Psoas muscle (tissue), 8 donors: ENCODE measurements at places on chromosomes 16 and 17. TPM values are rescaled to one million over a fixed set of nuclear protein-coding genes. Genes with fewer than 3 reads are reported as not detected.

PSMD3 gene
- total RNA-seq, result 219 TPM

TMEM220 gene
- total RNA-seq, result 8.4 TPM

OR3A3 gene
- total RNA-seq, result not detected

DNA sequence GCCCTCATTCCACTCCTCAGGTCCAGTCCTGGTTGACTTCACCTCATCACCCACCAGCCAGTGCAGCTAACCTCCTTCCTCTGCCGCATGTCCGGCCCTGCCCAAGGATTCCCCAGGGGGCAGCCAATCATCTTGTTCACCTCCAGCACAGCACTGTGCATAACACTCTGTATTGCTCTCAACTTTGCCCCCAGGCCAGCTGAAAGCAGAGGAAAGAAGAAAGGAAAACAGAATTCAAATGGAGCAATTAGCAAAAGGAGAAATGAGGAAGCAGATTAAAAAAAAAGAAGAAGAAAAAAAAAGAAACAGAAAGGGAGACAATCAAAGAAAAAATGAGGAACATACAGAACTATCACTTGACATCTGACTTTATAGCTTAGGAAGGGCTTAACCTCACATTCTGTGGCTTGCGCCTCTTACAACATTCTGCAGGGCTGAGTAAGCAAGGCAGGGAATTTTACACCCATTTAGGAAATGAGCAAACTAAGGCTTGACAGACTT, 26.1 kb downstream of the GAS7 start:
- DNase-seq, result no peak

DNA sequence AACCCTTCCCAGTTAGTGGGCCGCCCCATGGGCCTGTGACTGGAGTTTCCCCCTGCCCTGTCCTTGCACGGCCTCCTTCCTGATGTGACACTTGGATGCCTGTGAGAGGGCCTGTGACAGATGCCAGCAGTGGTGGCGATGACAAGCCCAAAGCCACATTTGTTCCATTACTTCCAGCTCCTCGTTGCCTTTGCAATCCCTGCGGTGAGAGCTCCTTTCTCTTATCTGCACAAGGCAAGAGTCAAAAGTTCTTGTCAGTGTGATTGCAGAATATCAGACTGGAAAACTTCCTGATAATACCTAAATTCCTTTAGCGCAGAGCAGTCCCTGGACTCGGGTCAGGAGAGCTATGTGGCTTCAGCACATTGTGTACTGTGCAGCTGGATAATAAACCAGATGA, 54.4 kb upstream of the ARHGAP44 start:
- DNase-seq, result peak; percentile 17

DNA sequence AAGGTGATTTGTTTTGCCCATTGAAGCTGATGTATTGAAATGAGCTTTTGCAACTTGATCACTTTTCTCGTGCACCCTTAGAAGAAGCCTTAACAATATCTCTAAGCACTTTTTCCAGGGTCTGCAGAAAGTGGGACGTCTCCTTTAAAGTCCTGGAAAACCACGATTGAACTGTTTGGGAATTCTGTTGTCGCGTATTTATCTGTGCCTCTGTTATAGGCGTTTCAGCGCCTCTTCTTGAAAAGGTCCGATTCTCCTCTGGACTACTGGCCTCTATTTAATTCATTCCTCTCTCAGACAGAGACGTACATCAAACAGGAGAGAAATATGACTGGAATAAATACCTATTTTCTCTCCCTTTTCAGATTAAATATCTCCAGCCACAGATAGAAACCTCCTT, 262.4 kb upstream of the PSMD7 start:
- DNase-seq, result no peak

SLC25A19 gene
- total RNA-seq, result 18.7 TPM

FAM171A2 gene
- total RNA-seq, result 0.11 TPM

- no peak for DNase-seq
Observed at GRCh38 chr17:17349724-17350106, 46.5 kb downstream of the NT5M start.

FBXO39 gene
- total RNA-seq, result not detected

GRCh38 chr17:80749611-80750010, 205.0 kb downstream of the RPTOR start:
- DNase-seq, result no peak

HMOX2 gene
- total RNA-seq, result 23.3 TPM

- peak; percentile 67 for DNase-seq
Observed at GRCh38 chr17:62653002-62653825, 25.7 kb downstream of the MRC2 start.

LGALS9B gene
- total RNA-seq, result not detected

DNA sequence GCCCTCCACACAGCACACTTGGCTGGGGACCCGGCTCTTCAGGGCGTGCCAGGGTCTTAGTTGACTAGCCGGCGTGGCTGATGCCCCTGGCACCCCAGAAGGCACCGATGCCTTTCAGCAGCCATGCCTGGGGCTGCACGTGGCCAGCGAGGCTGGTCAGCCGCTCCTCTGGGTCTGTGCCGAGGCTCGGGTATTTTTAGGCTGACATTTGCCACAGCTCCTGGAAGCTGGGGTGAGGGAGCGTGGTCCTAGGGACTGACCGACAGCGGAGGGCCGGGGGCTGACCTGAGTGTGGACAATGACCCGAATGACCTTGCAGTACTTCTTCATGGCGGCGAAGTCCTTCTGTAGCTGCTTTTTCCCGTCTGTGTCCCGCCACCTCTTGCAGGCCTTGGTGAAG, 3.9 kb downstream of the RPL3L start:
- peak; percentile 62 for DNase-seq

DNA sequence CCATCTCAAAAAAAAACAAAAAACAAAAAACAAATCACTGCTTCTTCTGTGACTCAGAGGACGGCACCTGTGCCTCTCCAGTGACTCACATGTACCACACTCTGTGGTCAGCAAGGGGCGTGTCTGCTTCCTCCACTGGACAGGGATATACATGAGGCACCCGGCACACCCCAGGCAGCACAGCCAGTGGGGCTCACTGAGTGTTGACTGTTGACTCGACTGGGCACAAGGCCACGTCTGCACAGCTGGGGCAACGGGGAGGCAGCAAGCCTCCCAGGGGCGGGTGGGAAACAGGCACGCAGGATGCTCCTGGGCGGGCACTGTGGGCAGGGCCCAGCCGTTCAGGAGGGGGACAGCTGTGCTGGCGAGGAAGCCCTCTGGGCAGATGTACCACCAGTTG, 64.1 kb downstream of the TIMM22 start:
- peak; percentile 91 for DNase-seq

- no peak for DNase-seq
Observed at GRCh38 chr17:50106393-50107131, 11.4 kb downstream of the PDK2 start.

DNA sequence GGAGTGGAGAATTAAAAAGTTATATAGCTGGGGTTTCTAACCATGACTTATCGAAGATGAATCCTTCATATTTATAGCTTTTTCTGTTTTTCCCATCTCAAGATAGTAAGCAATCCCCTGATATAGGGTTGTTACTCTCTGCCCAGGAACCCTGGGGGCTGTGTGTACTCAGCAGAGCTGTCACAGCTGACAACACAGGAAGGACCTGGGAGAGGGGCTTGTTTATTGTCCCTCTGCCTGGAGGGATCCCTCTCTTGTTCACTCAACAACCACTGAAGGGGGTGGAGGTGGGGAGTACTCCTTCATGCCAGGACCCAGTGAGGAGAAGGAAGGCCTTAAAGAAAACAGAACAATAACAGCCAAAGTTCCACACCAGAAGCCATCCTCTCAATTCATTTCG, 19.8 kb downstream of the ASIC2 start:
- DNase-seq, result no peak

MGRN1 gene
- 63.1 TPM for total RNA-seq

DNA sequence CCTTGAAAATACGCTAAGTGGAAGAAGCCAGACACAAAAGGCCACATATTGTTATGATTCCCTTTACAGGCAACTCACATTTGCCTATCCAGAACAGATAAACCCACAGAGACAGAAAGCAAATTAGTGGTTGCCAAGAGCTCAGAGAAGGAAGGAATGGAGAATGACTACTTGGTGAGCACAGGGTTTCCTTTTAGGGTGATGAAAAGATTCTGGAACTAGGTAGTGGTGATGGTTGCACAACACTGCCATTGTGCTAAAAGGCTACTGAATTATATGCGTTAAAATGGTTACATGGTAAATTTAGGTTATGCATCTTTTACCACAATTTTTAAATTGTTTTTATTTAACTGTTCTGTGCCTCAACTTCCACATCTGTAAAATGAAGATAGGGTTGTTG, 4.4 kb downstream of the COPRS start:
- DNase-seq, result no peak

DNA sequence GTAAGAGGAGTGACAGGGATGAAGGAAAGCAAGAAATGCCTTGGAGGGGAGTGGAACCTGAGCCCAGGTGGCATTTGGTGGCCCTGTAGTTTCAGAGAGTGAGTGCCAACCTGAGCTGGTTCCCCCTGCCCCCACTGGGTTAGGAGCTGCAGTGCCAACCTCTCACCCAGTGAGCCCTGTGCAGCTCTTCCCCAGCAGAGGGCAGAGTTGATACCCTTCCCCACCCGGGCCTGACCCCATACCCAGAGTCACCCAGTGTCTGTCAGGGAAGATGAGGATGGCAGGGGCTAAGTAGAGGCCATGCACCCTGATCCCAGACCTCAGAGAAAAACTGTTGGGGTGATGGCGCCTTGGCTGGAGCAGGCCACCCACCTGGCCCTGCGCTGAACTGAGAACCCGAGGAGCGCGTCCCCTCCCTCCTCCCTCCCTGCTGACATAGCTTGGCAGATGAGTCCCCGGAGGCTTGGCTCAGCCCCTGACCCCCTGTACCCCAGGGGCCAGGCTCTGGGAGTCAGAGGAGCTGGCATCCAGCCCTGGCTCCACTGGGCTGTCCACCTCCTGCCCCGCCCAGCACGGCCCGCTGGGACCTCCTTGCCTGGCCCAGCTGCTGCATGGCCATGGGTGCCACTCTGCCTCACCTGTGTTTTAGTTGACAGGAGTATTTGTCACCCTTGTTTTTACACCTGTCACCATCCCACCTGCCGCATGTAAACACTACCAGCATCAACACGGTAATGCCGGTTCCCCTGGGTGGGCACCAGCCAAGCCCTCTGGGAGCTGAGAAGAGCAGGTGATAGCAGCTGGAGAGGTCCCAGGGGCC, 113.9 kb downstream of the AMFR start:
- DNase-seq, result no peak

GRCh38 chr16:77500934-77501664, 66.3 kb upstream of the ADAMTS18 start:
- no peak for DNase-seq

CIBAR2 gene
- not detected for total RNA-seq

DNA sequence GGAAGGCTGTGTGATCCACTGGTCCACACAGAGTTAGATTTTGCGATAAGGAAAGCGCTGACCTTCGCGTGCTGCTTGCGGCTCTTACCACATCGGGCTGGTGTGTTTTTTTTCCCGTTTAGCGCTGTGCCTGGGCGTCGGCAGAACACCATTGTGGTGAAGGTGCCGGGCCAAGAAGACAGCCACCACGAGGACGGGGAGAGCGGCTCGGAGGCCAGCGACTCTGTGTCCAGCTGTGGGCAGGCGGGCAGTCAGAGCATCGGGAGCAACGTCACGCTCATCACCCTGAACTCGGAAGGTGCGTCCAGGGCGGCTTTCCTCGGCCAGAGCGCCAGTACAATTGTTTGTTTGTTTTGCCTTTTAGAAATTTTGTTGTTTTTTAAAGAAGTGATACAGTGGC, 54.7 kb downstream of the BANP start:
- peak; percentile 20 for DNase-seq

- DNase-seq, result no peak
Observed at GRCh38 chr16:69190598-69190997, 3.6 kb downstream of the SNTB2 start.

CD300E gene
- total RNA-seq, result 0.21 TPM

- DNase-seq, result peak; percentile 80
Observed at GRCh38 chr16:4846503-4846900, 586 bp downstream of the GLYR1 start.

DNA sequence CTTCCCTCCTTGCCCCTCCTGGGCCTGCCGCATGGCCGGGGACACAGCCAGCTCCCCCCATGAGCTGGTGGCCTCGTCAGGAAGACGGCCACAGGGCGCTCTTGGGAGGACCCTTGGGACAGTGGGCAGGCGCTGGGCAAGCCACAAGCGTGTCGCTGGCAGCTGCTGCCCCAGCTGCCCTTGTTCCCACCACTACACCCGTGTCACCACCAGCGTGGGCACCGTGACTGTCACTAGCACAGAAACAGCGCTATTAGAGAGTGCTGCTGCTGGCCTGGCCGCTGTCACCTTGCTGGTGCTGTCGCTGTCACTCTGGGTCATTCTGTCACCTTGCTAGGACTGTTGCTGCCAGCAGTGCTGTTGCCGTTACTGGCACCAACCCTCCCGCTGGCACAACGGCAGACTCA, 47.2 kb downstream of the ZFPM1 start:
- no peak for DNase-seq

EFNB3 gene
- total RNA-seq, result 0.37 TPM

- no peak for DNase-seq
Observed at GRCh38 chr17:50868140-50868438, 1.9 kb upstream of the TOB1 start.

MTSS2 gene
- total RNA-seq, result 104 TPM

DNA sequence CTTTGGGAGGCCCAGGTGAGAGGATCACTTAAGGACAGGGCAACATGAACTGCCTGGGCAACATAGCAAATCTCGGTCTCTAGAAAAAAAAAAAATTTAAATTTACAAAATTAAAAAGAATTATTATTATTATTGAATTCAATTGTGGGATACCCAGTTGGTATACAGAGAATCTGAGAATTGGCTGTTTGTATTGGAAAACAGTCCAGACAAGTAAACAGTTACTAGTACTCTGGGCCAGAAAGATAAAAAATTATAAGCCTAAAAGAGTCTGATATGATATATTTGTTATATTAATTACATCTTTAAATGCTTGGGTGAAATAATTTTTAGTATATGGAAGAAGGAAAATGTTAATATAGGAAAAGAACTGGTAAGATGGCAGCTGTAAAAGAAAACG, 15.0 kb downstream of the CCDC47 start:
- DNase-seq, result no peak

- DNase-seq, result no peak
Observed at GRCh38 chr17:14094676-14095601, 25.6 kb downstream of the COX10 start.

SLC12A3 gene
- not detected for total RNA-seq

GRCh38 chr16:88570691-88571092, 489 bp downstream of the ZC3H18 start:
- DNase-seq, result no peak

DNA sequence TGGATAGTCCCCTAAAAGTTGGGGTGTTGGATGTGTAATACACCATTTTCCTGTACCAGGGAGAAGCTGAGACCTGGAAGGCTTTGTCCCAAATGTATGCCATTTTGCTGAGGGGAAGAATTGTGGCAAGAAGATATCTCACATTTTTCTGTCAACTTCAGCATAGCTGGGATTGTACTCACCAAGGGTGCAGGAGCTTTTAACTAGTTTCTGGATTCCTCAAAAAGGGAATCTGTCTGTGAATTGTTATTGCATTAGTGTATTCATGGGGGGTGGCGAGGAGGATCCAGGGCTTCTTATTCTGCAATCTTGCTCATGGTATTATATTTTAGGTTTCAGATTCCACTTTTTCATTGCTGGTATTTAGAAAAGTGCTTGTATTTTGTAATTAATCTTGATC, 208.2 kb upstream of the MYOCD start:
- DNase-seq, result no peak
